ENCODE measurements at places on chromosomes 7 and 10.

DNA sequence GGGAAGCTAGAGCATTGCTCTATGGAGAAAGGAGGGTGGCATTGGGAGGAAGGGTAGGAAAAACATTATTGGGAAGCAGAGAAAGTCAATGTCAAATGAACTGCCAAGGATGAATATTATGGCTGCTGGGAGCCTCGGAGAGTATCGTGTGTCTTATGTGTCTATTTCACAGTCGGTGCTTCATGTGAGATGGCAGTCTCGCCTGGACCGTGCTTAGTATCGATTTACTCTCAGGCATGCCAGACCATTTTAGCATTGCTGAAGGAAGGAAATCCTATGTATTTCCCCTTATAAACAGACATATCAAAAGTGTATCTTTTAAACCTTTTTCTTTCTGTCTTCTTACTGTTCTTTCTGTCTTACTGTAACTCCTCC, 612.6 kb downstream of the AUTS2 start:
- DNase-seq = no peak

DNA sequence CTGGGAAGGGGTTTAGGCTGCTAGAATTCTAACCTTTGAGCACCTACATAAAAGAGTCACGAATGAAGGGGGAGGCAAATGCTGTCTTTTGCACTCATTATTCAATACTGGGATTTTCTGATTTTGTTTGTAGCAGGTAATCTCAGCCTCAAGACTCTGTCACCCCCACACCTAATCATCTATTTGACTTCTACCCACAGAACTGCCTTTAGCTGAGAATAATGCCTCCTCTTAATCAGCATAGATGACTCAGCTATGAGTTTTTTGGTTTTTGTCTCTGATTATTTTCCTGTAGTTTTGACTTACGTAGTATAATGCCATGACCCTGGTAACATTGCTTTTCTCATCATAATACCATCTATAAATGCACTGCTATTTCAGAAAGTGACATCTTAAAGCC, 42.7 kb upstream of the CACNB2 start:
- no peak for DNase-seq

- DNase-seq = no peak
These were observed 1.8 kb upstream of the OPN1SW start for GRCh38 chr7:128777156-128778123.

DNA sequence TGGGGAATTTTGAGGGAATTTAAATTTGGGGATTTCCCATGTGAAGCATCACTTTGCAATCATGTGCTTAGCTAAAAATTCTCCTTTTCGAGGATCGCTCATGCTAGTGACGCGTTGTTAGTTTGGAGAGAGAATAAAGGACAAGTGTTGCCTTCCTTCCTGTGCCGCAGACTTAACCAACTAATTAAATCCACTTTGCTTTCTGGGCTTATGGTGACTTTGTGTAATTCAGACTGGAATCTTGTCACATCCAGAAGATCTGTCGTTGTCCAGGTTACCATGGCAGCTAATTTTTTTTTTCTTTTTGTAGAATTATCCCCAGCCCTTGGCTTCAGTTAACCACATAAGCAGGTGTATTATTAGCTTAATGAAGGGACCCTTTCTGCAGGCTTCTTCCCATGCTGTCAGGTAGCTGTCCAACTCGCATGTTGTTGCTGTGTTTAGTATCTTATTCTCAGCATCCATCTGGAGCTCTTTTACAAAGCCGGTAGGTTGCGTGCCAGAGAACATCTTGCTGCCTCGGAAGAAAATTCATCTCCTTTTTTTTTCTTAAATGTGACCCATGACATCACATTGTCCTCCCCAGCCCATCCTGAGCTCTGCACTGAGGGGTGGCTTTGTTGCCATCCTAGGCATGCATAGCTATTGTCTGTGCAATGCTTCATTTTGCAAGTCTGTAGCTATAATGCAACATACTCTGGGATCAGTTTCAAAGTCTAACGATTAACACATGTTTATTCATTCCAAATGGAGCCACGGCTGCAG, 47.2 kb upstream of the NRP1 start:
- DNase-seq = no peak

DNA sequence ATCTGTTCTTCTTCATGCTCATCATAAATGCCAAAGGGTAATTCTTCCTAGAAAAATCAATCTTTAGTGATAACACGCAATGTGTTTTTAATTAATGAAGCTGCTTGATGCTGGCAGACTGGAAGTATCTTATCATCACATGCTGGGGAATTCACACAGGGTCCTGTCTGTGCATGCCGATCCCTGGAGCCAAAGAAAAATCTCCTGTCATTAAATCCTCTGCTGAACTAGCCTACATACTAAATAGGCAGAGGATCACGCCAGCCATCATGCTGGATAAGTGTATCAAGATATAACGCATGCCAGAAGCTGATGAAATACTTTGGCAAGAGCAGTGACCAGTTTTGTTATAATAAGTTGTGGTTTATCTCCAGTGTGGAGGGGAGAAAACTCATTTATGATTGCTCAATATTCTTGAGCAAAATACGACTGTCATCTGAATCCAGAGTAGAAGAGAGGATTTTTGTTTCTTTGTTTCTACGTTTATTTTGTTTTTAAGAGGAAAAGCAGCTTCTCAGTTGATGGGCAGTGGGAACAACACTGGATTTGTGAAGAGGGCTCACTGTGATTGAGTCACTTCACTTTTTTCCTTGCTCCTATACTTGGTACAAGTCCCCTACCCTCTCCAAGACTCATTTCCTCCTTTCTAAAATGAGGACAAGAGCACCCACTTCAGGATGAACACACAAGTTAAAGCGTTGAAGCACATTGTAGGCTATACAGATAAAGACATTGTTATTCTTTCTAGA, 649.1 kb downstream of the TNS3 start:
- no peak for DNase-seq

GRCh38 chr7:7641129-7641663, 644 bp downstream of the UMAD1 start:
- DNase-seq = no peak

- DNase-seq = no peak
These were observed 78.7 kb downstream of the TCF7L2 start for GRCh38 chr10:113028456-113029440.

GRCh38 chr10:35503578-35503977, 101.6 kb upstream of the GJD4 start:
- DNase-seq = no peak

DNA sequence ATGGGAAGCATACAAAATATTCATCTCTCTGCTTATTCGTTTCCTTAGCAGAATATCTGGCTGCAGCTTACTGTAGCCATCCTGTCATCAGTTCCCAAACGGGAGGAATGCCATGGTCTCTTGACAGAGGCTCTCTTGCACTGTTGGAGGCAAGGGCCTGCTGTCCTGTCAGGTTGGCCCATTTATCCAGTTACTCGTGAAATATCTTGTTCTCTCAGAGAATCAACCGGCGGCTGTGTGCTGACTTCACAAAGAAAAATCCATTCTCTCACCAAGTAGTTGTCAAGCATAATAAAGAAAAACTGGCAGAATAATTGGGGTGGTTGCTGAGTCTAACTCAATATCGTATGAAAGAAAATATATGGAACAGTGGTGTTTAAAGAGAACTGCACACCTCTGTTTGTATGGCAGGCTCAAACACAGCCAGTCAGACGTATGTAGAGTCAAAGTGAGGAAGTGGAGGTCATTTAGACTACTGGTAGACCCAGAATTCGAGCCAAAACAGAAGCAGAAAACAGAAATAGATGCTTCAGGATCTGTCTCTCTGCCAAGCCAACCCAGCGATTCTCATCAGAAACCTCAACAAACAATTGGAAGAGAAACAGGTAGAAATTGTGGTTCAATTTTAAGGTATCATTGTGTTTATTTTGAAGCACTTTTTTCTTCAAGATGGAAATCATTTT, 349.2 kb upstream of the PRKCQ start:
- DNase-seq = no peak
